ENCODE measurements at places on chromosomes 11 and 22.

- DNase-seq: no peak
These were observed 4.4 kb downstream of the SEC14L6 start for GRCh38 chr22:30541961-30542810.

- no peak for DNase-seq
These were observed 113.3 kb upstream of the FAT3 start for GRCh38 chr11:92111287-92111686.

DNA sequence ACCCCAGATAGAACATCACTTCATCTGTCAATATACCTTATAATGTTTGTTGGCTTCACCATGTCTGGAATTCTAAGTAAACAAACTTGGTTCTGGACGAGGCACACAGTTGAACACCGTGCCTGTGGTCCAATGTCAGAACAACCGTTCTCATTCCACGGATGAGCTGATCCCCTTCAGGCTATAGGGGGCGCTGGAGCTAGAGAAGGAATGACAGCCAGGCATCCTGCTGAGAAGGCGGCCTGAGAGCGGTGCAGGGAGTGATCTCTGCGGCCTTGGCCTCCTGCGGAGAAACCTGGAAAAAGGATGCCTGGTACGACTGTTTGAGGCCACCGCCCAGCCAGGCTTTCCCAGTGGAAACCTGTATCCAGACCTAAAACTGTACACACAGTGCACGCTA is 48.7 kb downstream of the FDX1 start:
- DNase-seq: no peak

GRCh38 chr11:123076484-123076883 is 14.5 kb upstream of the HSPA8 start:
- DNase-seq: no peak

DNA sequence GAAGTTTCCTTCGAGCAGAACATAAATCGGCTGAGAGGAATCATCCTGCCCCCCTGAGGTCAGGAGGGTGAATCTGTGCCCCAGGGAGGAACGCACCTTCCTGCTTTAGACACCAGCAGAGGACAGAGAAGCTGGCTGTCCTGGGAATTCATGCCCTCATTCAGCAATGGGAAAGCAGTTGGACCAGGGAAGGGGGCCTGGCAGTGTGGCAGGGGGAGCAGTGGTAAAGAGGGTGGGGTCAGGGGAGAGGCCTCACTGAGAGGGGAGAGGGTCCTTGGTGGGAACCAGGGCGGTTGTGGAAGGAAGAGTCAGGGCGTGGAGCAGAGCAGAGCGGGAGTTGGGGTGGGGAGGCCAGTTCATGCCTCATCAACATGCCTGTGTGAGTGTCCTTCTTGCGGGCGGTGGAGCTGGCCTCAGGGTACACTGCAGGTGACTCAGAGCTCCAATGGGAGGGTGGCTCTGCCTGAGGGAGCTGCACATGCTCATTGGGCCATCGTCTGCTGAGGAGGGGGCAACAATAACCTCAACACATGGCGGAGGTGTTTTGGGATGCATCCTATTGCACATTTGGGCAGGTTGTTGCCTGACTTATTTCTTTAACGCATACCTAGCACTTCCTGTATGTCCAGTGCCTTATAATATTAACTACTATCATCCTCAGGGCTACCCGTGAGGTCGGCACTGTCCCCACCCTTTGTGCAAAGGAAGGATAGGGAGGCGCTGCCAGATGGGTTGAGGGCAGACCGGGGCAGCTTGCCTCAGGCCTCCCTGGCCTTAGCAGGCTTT is 23.2 kb downstream of the MED15 start:
- DNase-seq: peak; percentile 62

GRCh38 chr11:131999084-131999483 is 628.7 kb downstream of the NTM start:
- no peak for DNase-seq

DNA sequence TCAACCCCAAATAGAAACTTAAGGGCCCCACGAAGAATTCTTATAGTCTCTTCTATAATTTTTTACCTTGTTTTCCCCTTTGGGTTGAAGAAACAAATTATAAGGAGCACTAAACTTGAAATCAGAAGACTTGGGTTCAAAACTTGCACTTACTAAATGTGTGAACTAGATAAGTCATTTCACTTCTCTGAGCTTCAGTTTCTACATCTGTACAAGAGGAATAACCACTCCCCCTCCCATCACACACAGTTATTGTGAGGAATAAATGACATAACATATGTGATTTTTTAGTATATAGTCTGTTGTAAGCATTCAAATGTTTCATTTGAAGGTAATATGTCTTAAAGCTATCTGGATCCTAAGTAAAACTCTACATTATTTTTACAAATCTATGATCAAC is 78.8 kb downstream of the LIF start:
- no peak for DNase-seq

DNA sequence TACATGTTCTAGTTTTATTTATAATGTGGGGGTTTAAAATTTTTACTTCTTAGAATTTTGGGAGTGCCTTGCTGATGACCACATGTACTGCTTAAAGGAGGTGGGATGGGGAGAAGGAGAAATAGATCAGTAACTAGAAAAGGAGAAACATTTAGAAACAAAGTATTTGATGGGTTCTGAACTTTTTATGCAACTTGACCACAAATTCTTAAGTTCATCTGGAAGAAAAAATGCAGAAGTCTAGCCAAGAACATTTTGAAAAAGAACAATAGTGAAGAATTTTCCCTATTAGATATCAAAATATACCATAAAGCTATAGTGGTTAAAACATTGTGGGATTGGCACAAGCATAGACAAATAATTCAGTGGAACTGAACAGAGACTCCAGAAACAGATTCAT is 73.3 kb upstream of the AMPD3 start:
- DNase-seq: peak; percentile 91

- no peak for DNase-seq
These were observed 16.9 kb upstream of the CLMP start for GRCh38 chr11:123211981-123212380.

GRCh38 chr11:122681070-122681469 is 25.5 kb downstream of the UBASH3B start:
- no peak for DNase-seq

DNA sequence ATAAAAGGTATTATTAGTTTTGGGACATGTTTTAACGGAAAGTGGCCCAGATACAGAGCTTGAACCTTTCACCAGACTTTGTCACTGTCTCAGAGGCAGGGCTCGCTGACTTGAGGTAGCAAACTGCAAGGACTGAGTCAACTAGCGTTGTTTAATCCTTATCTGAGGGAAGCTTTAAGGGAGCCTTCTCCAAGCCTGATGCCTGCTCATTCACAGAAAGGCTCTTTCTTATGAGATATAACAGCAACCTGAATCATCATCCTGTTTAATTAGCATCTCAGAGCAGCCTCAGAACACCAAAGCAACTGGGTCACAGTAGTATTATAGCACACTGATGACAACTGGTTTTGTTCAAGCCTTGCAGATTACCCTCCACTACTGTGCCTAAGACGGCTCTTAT is 54.2 kb upstream of the CYP2D6 start:
- no peak for DNase-seq

GRCh38 chr22:43440556-43440955 is 28.7 kb downstream of the MPPED1 start:
- DNase-seq: no peak

DNA sequence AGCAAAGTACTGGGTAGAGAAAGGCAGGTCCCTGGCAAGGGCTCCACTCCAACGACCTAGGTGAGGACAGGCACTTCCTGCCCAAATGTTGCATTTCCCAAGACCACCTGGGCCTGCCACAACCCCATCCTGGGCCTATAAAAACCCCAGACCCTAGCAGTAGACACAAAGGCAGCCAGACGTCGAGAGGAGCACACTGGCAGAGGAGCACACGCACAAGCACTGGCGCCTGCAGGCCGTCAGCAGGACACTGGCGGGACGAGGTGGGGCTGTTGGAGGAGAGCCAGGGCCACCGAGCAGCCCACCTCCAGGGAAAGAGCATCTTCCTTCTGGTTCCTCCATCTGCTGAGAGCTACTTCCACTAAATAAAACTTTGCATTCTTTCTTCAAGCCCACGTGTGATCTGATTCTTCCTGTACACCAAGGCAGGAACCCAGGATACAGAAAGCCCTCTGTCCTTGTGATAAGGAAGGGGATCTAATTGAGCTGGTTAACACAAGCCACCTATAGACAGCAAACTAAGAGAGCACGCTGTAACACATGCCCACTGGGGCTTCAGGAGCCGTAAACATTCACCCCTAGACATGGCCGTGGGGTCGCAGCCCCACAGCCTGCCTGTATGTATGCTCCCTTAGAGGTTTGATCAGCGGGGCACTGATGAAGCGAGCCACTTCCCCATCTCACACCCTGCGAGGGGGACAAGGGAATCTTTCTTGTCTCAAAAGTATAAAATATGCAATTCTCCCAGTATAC is 89.7 kb upstream of the MTMR2 start:
- no peak for DNase-seq

DNA sequence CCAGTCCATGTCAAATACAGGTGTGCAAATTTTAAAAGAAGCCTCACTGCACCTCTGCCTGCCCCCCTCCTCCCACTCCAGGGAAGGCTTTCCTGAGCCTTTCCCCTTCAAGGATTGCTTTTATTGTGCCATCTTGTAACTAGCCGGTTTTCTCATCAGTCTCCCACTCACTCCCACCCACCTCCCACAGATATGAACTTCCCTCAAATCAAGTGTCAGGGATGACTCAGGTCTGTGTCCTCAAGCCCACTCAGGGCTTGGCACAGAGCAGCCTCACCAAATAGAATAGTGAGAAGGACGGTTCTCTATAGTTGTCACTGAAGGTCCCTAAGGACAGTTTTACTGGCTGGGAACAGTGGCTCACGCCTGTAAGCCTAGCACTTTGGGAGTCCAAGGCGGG is 43.0 kb downstream of the THAP12 start:
- DNase-seq: no peak

DNA sequence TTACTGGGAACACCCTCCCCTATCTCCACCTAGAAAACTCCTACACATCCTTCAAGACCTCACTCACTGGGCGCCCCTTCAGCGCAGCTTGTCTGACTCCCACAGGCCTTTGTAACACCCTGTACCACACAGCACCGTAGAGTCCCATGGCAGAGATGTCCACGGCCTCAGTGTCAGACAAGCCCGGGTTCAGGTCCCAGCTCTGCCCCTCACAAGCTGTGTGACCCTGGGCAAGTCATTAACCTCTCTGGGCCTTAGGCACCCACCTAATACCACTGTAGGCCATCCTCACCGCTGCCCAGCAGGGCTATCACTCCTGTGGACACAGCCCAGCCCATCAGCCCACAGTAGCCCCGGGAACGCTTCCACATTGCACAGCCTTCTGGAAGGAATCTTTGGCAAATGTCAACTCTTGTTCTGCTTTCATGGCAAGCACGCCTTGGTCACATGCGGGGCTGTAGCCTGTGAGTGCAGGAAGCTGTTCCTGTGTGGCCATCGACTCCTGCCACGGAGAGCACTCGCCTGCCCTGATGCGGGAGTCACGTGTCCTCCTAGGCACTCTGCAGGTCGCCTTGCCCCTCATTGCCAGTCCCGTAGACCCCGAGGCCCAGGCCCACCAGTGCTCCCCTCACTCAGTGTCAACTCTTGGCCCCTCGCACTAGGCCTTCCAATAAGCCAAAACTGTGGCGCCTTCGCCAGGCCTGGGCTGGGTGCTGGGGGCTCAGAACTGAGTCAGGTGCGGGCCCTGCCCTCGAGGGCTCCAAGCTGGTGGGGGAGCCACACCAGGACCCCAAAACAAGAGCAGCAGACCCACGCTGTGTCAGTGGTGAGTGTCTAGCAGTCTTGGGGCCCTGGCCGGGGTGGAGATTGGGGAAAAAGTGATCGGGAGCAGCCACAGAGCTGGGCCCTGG is 32.9 kb upstream of the RFPL3 start:
- DNase-seq: no peak

GRCh38 chr11:104700609-104701008 is 197.7 kb downstream of the CASP12 start:
- DNase-seq: peak; percentile 85

GRCh38 chr11:27055065-27055682 is 14.6 kb downstream of the BBOX1 start:
- peak; percentile 84 for DNase-seq

DNA sequence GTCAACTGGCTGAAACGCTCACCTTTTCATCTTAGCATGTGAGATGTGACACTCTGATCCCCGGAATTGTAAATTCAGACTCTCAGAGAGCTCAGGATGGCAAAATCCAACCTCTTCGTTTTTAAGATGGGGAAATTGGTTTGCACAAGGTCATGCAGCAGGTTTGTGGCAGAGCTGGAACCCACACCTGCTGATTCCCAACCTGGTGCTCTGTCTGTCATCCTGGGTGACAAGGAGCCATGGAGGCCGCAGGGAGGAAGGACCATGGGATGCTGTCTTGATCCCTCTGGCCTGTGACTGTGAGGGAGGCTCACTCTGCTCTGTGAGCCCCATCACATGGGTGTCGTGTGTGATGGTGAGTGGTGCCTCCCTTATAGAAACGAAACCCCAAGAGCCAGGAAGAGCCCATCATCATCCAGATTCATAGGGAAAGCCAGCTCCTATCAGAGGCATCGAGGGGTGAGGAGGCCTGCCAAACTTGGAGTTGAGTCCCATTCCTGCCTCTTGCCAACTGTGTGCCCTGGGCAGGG is 87.4 kb upstream of the SYT13 start:
- DNase-seq: no peak

DNA sequence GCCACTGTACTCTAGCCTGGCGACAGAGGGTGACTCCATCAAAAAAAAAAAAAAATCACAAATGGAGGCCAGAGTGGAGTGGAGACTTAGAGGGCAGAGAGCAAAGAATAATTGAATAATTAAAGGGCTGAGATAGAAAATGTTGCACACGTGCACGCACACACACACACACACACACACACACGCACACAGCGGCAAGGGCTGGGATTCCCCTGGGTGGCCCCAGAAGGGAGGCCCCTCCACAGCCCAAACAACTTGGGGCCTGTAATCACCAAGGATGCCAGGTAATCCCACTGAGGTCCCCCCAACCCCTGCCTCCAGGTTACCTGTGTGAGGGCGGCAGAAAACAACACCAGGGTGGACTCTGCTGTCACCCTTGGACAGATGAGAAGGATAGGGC is 12.0 kb upstream of the DGKZ start:
- no peak for DNase-seq

DNA sequence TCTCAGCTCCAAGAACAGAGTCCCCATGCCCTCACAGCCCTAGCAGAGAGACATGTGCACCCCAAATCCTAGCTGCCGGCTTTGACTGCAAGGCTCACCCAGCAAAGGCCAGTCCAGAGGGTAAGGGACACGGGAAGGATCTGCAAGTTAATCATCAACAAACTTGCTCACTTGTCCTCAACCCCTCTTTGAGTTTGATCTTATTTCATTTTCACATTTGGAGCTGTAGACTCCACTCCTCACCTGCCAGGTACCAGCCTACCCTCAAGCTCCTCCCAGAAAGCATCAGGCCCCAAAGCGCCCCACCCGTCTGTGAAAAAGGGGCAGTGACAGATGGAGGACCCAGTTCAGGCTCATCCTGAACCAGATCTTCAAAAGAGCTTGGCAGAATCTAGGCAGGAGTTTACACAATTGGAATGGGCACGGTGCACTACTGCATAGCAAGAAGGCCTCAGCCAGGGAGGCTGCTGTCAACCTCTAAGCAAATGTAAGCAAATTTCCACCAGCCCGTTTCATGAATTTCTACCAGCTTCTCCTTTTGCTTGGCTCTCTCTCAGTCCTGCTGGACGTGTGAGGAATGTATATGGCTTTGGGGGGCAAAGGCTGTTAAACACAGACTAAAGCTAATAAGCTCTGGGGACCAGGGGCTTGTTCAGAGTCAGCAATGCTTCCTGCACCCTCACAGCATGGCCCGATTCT is 5.5 kb downstream of the EHD1 start:
- DNase-seq: no peak

- no peak for DNase-seq
These were observed 15.4 kb downstream of the CAPN5 start for GRCh38 chr11:77081976-77082836.

GRCh38 chr11:119380827-119381180 is 686 bp downstream of the USP2 start:
- DNase-seq: no peak

GRCh38 chr11:1837171-1838076 is 1.4 kb upstream of the TNNI2 start:
- DNase-seq: peak; percentile 62
